ENCODE measurements at places on chromosomes 13 and 19. TPM values are rescaled to one million over a fixed set of nuclear protein-coding genes. Genes with fewer than 3 reads are reported as not detected.
A peak's percentile ranks its signal among the peaks of the same experiment; 100 is the strongest.

DNA sequence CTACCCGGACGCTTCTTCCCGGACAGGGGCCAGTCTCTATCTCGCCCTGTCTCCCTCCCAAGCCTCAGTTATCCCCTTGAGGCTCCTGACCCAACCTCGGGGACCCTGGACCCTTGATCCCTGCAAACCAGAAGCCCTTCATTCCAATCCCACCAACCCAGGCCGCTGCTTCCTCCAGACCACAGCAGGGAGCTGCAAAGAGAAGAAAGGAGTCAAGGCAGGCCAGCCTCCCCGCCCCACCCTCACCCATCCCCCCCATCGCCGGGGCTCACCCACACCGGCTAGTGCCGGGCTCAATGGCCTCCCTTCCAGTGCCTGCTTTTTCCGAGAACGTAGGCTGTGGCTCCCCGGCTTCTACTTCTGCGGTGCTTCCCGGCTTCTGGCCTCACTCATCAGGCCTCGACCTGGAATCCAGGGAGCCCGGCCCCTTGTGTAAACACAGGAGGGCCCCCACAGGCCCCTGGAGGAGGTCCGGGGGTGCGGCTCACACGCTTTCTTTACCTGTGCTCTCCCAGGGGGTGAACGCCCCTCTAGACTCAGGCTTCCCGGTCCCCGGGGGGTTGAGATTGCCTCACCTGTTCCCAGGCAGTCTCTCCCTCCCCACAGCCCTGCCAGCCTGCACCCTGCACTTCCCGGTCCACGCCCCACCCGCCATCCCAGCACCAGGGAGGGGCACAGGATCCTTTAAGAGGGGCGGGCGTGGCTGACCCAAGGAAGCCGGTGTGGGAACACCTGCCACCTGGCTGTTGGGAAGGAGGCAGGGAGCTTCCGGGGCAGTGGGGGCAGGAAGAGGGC lies at the start of gene FAM83E:
Gene FAM83E (minus strand): TSS at position 641 of the 795 bp plus-strand sequence. CDS start 1,704 bp downstream, outside the sequence.
- DNase-seq, result no peak

DNA sequence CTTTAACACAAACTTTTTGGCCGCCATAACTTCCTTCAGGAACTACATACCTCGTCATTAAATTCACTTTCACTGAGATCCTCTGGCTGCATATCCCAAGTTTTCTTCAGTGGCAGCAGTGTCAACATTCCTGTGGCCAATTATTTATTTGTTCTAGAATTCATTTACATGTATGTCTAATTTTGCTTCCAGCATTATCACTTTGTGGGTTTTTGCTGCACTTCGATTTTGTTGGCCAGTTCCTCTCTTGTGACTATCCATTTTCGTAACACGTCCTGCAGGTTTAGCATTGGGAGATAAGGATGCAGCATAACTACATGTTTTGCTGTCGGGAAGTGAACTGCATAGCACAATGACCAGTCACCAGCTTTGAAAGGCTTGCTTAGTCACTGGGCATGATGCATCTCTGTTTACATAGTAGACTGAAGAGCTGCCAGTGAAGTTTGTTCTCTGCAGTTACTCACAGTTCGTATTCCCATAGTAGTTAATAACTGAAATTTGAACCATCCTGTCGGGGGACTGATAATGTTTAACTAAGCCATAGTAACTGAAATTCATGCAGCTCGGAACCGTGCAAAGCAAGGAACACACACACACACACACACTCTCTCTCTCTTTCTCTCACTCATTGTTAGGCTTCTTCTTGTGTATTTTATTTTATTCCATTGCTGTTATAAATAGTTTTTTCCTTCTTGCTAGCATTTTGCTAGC lies 28.3 kb downstream of the ZNF507 start:
- peak; percentile 100 for DNase-seq

DNA sequence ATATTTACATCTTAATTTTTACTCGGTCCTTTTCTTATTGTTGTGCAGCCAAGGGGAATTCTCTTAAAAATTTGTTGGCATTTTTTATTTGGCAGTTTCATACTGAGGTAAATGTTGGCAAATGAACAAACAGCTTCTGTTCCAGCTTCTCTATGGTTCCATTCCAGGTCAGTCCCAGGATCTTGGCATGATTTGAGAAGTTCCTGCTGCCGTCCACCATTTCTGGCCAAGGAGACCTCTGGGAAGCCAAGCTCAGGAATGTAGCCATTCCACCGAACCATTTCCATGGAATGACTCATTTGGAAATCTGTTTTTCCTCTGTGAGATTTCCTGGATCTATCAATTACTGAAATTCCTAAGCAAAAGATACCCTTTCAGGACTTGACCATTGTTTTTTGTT lies 43.9 kb downstream of the SLC10A2 start:
- DNase-seq, result peak; percentile 31

DNA sequence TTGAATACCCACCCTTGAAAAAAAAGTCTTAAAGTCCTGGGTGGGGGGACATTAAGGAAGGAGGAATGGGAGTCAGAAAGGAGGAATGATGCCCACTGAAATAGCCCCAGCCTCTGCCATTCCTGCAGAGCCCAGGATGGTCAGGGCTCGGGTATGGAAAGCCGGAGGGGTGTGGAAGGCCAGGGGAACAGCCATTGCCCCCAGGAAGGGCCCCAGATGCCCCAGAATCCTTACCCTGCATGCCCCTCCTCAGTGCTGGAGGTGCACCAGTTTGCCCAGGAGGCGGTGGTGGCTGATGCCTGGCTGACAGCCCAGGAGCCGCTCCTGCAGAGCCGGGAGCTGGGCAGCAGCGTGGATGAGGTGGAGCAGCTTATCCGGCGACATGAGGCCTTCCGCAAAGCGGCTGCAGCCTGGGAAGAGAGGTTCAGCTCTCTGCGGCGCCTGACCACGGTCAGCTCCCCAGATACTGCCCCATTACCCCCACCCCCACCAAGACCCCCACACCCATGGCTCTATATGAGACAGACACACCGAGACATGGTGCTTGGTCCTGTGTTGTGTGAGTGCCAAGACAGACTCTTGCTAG lies 10.7 kb upstream of the SHKBP1 start:
- no peak for DNase-seq

DNA sequence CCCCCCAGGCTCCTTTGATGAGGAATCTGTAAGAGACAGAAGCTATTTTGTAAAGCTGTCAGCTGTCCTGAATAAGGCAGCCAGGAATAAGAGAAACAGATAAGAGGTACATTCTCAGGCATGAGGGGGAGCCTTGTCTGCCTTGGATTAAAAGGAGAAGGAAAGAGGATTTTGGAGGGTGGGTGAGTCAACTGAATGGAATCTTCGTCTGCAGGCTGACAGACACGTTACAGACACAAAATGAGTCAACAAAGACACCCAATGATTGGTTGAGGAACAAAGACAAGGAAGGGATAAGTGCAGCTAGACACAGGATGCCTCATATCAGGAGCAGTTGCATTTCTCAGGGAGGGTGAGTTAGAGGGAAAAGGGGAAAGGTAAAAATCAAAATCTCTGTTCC lies 162.5 kb downstream of the OLFM4 start:
- DNase-seq, result no peak

GRCh38 chr13:40206241-40207000 lies 460.0 kb downstream of the FOXO1 start:
- DNase-seq, result peak; percentile 76

ZNF730 gene
- 1.1 TPM for total RNA-seq

PRX gene
- total RNA-seq, result 1.0 TPM

TINCR gene
- not detected for total RNA-seq

PLK5 gene
- total RNA-seq, result not detected

COL5A3 gene
- not detected for total RNA-seq

All from renal cortical epithelial cell (primary cell).